CD4-positive, alpha-beta T cell treated with Interleukin-2 at 100 ng/mL for 4 hours (primary cell): ENCODE measurements at places on chromosomes 2 and 18.

DNA sequence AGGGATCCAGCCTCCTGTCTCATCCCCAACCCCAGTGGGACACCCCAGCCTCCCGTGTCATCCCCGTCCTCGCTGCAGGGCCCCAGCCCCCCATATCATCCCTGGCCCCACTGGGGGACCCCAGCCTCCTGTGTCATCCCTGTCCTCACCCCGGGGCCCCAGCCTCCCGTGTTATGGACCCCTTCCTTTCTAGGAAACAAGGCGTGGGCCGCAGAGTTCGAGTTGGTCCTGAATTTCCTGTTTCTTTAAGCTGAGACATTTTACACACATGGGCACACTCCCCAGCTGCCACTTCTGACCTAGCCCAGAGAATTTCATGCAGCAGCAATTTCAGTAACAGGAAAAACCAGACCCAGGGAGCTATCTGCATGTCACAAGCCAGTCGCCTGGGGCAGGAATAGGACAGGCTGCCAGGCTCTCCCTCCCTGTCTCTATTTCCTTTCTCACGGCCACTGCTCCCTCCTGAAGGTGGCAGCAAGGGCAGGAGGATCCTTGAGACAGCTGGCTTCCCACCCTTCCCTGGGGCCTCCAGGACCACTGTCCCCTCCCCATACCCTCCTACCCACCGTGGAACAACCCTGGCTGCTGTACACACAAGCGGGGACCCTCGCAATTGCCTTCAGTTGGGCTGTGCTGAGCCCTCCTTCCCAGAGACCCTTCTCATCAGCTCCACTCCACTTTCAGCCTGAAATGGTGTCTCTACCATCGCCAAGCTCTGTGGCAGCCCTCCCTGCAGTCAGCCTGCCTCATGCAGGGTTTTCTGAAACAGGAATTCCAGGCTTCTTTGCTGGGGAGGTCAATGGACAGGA is 141.9 kb upstream of the ID2 start:
- no peak for DNase-seq

- no peak for DNase-seq
These were observed at the start of gene COLEC12 for GRCh38 chr18:500632-501405. Gene COLEC12 (minus strand): TSS chr18:500701. CDS start chr18:500514, 187 bp downstream.

DNA sequence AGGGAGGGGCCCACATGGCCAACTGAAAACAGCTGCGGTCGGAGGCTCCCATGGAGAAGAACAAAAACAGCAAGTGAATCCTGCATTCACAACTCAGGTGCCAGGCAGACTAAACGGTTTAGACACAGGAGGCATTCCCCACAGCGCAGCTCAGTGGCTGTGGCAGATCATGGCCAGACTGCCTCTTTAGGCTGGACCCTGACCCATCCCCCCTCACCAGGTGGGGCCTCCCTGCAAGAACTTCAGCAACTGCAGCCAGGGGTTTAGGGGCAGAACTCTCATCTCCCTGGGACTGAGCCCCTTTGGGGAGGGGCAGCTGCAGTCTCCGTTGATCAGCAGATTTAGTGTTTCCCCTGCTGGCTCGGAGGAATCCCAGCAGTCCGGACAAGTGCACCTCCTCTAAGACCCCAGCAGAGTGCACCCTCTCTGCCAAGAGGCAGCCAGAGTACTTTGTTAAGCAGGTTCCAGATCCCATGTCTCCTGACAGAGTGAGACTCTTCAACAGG is 346.7 kb downstream of the SS18 start:
- DNase-seq = no peak

GRCh38 chr18:13159579-13159978 is 59.0 kb upstream of the LDLRAD4 start:
- DNase-seq = peak; percentile 68

DNA sequence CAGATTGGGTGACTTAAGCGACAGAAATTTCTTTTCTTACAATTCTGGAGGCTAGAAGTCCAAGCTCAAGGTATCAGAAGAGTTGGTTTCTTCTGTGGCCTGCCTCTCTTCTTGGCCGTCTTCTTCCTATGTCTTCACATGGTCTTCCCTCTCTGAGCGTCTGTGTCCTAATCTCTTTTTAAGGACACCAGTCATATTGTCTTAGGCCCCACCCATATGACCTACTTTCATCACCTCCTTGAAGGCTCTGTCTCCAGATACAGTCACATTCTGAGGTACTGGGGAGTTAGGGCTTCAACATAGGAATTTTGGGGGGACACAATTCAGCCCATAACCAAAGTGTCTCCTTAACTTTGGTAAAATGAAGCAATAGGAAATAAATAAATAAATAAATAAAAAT is 110.9 kb upstream of the EPC2 start:
- DNase-seq = no peak

GRCh38 chr2:5070257-5070656 is 621.9 kb upstream of the SOX11 start:
- DNase-seq = no peak
